ENCODE measurements at places on chromosomes 1 and 21. TPM values are rescaled to one million over a fixed set of nuclear protein-coding genes. Genes with fewer than 3 reads are reported as not detected.

A3GALT2 gene
- total RNA-seq: not detected

RRAGC gene
- total RNA-seq: 8.9 TPM

RGS8 gene
- not detected for total RNA-seq

ALPL gene
- total RNA-seq: 1.5 TPM

OR2T33 gene
- total RNA-seq: not detected

RTCA gene
- total RNA-seq: 32.8 TPM

SPRR1A gene
- not detected for total RNA-seq

Data from gastrocnemius medialis (tissue), 4 donors.